ENCODE measurements at places on chromosomes 3 and 15.
A peak's percentile ranks its signal among the peaks of the same experiment; 100 is the strongest.

DNA sequence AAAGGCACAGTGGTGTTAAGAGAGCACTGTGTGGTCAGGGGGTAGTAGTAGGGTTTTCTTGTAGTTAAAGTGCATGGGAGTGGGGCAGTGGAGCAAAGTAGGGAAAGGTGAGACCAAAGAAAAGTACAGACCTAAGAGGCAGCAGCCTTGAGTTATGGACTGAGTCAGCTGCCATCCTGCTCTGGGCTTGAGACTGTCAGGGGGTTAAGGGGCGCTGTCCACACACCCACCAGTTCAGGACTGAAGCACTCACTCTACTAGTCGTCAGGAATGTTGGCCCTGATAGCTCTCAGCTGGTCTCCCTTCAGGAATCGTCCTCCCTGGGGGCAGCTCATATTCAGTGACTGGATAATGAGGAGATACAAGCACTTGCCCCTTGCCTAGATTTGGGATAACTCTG, 7.9 kb downstream of the CCR4 start:
- no peak for DNase-seq

DNA sequence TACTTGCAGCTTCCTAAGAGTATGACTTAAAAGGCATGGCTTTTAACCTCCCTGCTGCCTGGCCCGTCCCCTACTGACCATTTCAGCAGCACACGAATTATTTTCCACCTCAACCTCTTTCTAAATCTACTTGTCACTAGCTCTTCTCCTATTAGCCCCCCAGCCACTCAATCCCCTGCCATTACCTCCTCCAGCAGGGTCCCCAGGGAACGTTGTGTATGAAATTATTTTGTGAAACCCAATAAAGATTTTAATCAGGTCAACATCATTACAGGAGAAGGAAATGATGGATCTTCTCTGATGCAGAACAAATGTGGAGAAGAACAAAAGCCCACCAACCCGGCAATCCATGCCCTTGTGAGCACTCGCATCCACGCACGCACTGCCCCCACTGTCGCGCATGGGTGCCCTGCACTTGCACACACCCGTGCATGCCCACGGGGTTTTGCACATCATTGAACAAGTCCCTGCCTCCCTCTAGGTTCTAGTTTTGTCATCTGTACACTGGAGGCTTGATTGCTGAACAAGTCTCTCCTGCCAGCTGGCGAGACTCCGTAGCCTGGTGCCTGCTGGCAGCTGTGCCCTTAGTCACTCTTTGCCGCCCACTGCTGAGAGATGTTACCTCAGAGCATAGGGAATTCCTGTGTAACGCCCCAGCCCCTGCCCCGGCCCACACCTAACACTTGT, 51.6 kb downstream of the LINGO1 start:
- no peak for DNase-seq

- DNase-seq = no peak
Measured at GRCh38 chr15:85993116-85993515, 86.6 kb upstream of the AGBL1 start.

DNA sequence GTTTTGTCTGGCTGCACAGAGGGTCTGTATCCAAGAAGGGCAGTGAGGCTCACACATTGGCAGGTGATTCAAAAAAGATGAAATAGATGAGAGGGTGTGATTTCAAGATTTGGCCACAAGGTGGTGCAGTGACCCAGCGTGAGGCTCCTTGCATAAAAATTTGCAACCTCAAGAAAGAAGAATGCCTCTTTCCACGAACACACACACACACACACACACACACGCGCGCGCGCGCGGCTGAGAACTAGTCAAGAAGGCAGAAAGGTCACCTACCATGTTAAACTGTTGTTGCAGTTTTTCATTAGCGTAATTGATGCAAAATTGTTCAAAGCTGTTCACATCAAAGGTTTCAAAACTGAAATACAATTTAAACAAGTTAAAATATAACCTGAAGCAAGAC, 39.2 kb downstream of the MYO5C start:
- peak; percentile 76 for DNase-seq

- no peak for DNase-seq
Measured at GRCh38 chr3:42339321-42339720, 71.1 kb downstream of the LYZL4 start.

GRCh38 chr3:46222435-46223161, 14.5 kb upstream of the CCR1 start:
- no peak for DNase-seq

- DNase-seq = no peak
Measured at GRCh38 chr3:89025185-89025584, 82.2 kb upstream of the EPHA3 start.

DNA sequence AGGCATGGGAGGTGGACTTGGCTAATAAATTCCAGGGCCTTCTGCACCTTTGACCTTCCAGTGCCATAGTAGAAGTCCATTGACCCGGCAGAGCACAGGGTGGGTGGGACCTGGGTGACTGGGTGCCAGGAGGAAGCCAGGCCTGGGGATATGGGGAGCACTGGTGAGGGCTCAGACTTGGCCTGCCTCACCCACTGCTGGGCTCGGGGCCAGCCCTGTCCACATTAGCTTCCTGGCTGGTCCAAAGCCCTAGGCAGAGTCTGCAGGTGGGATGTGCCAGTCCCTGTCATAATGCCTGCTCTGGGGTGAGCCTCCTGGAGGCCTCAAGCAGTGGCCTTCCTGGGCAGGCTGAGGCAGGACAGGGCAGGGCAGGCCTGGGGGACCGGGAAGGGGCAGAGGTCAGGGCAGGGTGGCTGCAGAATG, 38.1 kb upstream of the CHRNB4 start:
- DNase-seq = no peak

- DNase-seq = no peak
Measured at GRCh38 chr3:36695113-36695768, 69.1 kb downstream of the DCLK3 start.

DNA sequence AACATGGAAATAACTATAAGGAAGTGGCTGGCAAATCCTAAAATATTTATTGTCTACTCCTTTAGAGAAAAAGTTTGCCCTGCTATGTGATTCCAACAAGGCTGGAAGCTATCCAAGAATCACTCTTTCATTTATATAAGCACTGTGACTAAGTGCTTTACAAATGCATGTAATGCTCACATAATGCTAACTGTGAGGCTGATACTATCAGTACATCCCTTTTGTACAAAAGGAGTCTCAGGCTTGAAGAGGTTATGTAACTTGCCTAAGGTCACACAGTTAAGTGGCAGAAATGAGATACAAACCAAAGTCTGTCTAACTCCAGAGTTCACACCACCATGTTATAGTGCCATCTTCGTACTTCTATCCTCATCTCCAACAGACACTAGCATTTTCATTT, 17.0 kb downstream of the TOPBP1 start:
- no peak for DNase-seq

DNA sequence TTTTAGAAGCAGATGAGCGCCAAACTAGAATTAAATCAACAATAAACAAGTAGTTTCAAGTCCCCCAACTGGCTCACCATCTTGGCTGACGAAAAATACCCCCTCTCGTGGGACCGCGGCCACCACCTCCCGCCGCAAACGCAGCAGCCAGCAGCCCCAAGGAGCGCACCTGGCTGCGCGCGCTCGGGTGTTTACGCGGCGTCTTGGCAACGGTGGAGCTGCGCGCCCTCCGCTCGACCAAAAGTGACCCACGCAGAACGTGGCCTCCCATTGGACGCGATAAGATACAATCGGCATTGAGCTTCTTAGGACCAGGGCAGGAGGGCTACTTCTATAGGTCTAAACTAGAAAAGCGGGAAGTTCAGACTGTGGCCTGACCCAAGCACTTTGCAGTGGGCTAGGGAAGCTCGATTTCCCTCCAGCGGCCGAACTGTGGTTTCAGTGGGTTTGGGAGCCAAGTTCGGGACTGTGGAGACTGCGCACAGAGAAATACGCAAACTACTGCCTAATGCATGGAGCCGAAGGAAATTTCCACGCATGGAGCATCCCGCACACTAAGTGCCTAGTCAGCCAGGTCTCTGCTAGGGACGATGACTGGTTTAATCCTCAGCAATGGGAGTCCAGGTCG, at the start of gene MNS1:
Gene MNS1 (minus strand): TSS at position 245 of the 628 bp plus-strand sequence. CDS start 165 bp downstream, at position 80.
- DNase-seq = peak; percentile 40

DNA sequence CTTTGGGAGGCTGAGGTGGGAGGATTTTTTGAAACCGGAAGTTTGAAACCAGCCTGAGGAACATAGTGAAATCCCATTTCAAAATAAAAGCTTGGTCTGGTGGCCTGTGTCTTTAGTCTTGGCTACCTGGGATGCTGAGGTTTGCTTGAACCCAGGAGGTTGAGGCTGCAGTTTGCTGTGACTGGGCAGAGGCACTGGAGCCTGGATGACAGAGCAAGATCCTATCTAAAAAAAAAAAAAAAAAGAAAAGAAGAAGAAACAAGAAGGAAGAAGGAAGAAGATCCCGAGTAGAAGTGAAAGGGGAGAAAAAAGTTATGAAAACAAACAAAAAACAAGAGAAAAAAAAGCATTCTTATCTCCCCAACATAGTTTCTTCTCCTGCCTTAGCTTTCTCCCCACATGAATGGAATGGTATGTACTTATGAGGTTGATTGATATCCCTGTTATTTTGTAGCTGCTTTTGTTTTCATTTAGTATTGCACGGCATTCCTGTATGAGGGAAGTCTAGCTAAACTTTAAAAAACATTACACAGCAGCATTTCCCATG, 42.4 kb downstream of the TMEM40 start:
- no peak for DNase-seq

DNA sequence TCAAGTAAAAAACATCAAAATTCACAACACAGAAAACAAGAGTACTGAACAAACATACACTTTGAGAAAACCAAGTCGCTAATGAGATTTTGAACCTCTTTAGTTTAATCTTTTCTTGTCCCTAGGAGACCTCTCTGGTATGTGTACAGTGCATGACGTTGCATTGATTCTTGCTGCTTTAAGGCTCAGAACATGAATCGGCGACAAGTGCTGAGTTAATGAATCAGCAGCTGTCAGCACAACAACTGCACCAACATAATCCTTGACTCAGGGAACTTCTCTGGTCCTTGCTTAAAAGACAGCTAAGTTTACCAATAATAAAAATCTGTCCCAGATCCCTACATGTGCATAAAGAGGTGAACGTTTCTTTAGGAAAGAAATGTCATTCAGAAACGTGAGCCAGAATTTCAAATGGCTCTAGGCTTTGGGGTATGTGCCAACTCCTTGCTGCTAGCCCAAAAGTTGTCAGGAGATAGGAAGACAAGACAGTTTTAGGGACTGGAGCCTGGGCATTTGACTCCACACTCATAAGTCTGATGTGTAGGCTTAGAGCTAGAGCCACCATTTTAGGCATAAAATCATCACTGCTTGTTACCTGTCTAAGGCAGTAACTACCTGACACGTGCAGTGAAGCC, 86.9 kb downstream of the IL5RA start:
- no peak for DNase-seq

DNA sequence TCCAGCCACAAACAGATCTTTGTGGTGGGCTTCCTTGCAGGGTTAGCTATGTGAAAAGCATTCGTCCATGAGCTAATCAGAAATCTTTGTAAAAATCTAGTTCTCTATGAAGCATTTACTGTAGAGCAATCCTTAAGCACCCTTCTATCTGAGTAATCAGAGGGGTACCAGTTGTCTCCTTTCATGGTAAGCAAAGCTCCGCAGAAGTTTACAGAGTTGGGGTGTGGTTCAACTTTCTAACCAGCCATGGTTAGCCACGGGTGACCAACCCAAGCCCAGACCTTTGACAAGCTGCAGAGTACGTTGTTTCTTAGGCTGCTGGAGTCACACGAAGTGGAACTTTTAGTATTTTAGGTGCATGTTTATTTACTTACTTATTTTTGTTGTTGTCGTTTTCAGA, 77.4 kb downstream of the FLNB start:
- DNase-seq = no peak

GRCh38 chr3:177195242-177195991, 1.9 kb downstream of the TBL1XR1 start:
- no peak for DNase-seq

DNA sequence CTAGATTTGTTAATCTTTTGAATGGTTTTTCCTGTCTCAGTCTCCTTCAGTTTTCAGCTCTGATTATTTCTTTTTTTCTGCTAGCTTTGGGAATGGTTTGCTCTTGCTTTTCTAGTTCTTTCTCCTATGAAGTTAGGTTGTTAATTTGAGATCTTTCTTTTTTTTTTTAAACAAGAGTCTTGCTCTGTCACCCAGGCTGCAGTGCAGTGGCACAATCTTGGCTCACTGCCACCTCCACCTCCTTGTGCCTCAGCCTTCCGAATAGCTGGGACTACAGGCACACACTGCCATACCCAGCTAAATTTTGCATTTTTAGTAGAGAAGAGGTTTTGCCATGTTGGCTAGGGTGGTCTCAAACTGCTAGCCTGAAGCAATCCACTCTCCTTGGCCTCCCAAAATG, 56.7 kb downstream of the UQCC5 start:
- no peak for DNase-seq

DNA sequence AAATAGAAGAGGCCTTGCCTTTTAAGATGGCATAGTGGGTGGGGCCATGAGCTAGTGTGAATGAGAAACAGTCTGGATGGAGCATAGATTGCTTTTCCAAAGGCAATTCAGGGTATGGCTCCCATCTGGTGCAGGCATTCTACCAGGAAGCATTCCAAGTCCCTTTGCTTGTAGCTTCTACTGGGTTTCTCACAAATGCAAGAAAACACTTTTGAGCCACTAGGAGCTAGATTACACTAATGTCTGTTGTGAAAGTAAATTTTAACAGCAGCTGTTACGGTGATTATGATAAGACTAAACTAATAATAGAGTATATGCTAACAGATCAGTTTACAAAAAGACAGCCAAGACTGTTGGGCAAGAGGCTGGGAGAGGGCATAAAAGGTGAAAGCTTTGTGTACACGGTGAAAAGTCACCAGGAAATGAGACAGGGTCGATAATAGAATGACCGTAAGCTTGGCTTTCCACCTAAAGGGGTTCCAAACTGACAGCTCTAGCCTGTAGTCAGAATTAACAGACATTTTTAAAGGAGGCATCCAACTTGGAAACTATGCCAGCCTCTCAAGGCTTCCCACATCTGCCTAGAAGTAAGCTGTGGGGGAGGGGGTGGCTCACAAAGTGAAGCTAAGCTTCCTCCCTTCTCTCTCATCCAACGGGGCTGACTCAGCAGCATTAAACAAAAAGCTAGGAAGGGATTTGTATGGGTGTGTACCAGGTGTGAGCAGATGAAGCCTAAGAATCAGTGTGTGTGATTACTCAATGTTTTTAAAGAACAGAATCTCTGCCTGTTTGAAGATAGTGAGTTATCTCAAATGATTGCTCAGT, 61.1 kb upstream of the GPD1L start:
- no peak for DNase-seq

DNA sequence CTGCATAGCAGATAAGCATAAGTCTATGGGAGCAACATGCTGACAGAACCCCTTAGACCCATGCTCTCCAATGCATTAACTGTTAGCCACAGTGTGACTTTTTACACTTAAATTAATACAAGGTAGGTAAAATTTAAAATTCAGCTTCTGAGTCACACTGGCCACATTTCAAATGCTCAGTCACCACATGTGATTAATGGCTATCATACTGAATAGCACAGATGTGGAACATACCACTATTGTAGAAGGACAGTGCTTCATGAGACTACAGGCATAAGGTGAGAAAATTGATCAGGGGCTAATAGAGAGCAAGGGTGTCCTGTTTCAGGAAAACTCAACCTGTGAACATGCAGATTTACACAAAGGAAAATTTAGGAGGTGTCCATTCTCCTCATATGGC, 357.0 kb upstream of the SEMA6D start:
- DNase-seq = no peak

- no peak for DNase-seq
Measured at GRCh38 chr15:41860049-41860828, 21.6 kb downstream of the PLA2G4B start.
